ELF-1 (cell line): ENCODE measurements at places on chromosomes 6 and 20.

DNA sequence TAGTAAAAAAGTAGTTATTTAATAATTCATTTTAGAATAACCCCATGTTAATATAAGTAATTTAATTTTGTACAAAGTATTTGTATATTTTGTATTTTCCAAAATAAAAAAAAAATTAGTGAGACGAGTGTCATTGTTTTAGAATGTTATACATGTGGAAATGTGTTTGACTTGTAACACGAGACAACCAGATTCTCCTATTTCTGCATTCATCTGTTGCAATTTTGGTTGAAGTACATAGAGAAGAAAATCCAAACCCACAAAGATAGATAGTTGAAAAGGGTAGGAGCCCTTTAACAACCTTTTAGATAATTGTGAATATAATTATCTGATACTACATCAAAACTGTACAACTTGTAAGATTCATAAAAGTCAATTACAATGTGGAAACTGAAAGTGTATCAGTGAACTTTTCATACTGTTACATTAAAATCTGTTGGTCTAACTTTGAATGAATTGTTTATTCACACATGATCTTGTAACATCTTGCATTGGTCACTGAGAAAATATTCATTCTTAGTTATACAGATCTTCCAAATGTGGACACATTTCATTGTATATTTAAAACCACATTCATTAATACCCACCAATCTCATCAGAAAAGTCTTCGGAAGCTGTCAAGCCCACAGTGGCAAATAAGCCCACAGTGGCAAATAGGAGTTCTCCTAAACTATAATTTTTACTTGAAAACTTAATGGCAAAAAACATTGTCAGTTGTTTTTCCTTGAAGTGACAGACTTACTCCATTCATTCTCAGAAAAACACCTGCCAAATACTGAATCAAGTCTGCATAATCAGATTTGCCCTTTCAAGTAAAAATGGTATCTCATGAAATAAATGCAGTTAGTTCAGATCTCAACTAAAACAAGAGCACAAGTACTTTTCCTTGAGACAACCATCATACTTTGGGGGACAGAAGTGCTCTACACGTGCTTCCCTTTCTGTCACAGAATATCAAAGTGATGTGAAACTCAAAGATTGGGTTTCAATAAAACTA lies 52.8 kb downstream of the FKBP5 start:
- DNase-seq: no peak

GRCh38 chr20:22848364-22848763 lies 186.7 kb upstream of the SSTR4 start:
- DNase-seq: no peak

- no peak for DNase-seq
Observed at GRCh38 chr6:16318538-16318937, 80.2 kb downstream of the GMPR start.

DNA sequence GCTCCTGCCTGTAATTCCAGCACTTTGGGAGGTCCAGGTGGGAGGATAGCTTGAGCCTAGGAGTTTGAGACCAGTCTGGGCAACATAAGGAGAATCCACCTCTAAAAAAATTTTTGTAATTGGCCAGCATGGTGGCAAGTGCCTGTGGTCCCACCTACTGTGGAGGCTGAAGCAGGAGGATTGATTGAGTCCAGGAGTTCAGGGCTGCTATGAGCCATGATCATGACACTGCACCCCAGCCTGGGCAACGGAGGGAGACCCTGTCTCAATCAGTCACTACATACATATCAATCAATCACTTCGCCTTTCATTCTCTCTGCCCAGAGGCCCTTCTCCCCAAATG lies 1.1 kb upstream of the STK38 start:
- DNase-seq: no peak

DNA sequence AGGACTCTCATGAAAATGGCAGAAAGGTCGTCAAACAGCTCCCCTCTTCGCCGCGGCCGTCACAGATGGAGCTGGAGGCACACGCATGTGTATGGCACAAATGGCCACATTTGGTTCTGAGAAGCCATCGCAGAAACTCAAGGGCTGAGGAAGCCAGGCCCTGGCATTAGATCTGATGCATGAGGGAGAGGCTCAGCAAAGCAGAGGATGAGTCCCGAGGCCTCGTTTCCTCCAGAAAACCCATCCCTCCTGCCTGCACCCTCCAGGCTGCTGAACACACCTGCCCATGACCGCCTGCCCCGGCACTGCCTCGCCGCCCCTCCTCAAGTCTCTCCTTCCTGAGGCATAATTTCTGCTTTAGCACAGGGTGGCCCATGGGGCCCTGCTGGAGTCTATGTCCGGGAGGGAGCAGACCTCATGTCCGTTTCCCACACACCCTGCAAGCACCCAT lies 240.3 kb downstream of the DLL1 start:
- DNase-seq: no peak

DNA sequence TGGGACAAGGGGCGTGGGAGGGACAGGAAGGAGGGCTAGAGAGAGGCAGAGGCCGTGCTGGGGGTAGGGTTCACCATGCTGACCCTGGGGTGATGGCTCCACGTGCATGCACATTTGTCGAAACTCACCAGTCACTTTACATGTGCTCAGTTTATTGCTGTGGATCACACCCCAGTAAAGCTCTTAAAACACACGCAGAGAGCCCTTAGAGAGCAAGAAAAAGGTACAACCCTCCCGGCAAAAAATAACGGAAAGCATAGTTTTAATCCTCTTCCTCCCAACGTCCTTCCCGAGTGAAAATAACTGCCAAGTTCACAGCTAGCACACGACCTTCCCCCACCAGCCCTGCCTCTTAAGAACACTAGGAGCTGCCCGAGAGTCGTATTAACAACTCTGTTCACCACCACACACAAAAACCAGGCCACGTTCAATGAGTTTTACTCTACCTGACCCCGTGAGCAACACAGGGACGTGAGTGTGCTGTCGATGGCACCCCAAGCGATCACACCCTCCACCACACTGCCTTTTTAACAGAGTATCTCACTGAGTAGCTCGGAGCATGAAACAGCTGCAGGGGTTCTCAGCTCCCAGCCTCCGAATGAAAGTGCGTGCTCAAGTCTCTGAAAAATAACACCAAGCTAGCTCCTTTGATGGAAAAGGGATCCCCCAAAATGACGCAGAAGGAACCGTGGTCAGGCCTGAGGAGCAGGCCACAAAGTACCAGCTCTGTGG lies 39.7 kb downstream of the TAF4 start:
- DNase-seq: no peak

DNA sequence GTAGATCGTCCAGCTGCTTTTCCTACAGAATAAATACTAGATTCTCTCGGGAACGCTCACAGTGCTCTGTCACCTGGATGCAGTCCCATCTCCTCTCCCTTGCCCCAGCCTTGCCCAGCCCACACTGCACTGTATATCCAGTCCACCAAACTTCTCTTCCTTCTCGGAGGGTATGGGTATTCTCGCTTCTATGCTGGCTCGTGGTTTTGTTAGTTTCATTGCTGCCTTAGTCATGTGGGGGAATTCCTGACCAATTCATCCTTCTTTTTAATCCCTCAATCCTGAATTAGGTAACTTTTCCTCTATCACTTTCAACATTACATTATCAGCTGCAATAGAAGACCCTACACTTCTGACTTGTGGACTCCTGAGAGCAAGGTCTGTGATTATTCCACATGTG lies 252.4 kb downstream of the GMDS start:
- DNase-seq: no peak

DNA sequence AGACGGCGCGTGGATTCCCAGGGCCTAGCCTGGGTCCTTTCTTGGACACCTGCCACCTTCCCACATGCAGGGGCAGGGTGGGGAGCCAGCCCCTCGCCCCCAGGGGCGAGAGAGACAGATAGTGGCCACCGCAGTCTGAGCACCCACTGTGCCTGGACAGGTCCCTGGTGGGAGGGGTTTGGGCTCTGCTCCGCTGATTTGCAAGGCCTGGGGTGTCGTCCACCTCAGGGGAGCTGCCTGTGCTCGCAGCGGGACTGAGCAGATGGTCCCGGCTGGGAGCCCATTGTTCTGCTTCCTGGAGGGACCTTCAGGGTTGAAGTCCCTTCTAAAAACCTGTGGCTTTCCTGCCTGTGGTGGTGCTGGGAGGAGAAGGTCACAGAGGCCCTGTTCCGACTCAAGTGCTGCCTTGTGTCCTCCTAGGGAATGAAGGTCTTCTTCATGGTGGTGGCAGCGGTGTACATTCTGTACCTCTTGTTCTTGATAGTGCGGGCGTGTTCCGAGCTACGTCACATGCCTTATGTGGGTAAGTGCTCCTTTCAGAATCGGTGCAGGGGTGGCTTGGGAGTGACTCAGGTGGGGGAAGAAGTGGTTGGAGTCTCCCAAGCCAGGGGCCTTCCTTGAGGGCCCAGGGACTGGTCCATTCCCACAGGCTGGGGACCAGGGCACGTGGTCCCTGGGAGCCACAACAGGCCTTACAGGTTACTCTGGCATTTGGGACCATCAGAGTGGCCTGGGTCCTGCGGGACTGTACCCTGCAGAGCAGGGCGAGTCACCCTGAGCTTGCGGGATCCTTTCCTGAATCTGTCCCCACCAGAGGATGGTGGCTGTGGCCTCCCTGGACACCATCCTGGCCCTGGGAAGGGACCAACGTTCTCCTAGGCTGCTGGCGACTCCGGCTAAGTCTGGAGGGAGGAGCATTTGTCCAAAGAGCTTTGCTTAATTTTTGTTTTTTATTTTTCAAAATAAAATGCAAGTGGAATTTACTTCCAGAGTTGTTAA lies 19.6 kb downstream of the DYNLT1 start:
- no peak for DNase-seq
